NCI-H774 (cell line): ENCODE measurements at places on chromosomes 6 and 20.

- no peak for DNase-seq
These were observed 36.7 kb downstream of the CYP24A1 start for GRCh38 chr20:54137115-54137514.

DNA sequence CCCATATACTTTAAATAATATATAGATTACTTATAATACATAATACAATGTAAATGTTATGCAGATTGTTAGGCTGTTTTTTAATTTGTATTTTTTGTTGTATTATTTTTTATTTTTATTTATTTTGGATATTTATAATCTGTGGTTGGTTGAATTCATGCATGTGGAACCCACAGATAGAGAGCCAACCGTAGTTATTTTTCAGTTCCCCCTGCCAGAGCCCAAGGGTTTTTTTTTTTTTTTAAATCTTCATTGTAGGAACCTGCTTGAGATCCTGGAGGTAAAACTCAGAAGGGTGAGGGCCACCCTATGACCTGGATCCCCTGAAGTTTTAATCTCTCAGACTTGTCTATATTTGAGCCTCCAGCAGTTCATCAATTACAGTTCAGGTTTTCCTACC is 133.2 kb downstream of the B3GAT2 start:
- DNase-seq = no peak

GRCh38 chr6:41077536-41077935 is 4.8 kb downstream of the NFYA start:
- DNase-seq = no peak

DNA sequence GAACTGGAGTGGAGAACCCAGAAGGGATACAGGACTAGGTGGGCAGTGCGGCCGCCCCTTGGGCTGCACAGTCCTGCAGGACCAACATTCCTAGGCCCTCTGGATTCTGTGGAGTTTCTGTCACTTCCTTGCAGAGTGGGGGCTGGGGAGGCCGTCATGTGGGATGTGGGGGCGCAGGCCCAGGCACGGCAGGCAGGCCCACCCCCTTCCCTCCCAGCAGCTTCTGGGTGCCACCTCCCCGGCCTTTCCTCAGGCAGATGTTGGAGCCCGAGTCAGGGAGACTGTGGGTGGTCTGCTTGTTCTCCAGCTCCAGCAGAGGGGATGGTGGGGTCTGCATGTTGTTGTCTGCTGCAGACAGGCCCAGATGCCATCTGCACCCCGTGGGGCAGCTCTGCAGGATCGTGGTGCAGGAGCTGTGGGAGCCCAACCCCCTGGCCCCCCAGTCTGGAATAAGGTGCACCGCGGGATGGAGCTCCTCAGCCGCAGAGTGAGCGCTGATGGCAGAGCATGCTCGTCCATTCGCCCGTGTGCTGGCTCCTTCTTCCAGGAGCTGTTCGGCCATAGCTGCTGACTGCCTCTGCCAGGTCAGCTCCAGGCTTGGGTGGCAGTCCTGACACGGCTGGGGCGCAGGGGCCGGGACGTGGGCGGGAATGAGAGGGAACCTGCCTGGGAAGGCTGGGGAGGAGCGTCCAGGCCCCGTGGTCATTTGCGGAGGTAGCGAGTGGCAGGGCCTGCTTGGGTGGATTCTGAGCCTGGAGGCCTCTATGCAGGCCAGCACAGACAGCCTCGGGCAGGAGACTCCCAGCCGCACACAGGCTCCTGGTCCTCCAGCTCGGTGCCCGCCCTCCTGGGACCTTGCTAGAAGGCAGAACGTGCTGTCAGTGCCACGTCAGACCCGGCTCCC is 18.1 kb downstream of the SLC17A9 start:
- DNase-seq = no peak

DNA sequence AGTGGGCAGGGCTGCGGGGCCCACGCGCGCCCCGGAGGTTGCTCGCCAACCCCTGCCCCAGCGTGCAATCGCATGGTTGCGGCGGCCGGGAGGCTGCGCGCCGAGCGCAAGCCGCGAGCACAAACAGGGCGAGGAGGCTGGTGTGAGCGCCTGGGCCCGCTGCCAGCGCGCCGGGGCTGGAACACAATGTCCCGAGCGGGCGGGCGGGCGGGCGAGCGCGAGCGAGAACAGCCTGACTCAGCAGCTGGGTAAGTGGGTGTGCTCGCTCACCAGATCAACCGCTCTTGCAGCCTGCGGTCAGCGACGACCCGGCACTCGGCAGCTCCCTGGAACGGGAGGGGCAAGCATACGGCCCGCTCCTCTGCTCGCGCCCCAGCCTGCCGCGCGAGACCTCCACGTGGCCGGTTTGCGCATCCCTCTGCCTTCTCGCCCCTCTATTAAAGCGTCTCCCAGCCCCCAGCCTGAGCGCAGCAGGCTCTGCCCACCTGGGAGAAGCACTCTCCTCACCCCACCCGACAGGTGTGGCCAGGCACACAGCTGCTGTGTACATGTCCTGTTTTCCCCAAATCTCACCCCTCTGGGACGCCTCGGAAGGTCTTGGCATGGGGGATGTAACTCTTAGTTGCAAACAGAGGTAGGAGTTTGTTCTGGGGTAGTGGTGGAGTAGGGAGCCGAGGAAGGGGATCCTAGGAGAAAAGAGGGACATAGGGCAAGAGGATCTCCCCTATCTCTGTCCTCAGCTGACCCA is 8.7 kb upstream of the ARMC12 start:
- peak; percentile 62 for DNase-seq

DNA sequence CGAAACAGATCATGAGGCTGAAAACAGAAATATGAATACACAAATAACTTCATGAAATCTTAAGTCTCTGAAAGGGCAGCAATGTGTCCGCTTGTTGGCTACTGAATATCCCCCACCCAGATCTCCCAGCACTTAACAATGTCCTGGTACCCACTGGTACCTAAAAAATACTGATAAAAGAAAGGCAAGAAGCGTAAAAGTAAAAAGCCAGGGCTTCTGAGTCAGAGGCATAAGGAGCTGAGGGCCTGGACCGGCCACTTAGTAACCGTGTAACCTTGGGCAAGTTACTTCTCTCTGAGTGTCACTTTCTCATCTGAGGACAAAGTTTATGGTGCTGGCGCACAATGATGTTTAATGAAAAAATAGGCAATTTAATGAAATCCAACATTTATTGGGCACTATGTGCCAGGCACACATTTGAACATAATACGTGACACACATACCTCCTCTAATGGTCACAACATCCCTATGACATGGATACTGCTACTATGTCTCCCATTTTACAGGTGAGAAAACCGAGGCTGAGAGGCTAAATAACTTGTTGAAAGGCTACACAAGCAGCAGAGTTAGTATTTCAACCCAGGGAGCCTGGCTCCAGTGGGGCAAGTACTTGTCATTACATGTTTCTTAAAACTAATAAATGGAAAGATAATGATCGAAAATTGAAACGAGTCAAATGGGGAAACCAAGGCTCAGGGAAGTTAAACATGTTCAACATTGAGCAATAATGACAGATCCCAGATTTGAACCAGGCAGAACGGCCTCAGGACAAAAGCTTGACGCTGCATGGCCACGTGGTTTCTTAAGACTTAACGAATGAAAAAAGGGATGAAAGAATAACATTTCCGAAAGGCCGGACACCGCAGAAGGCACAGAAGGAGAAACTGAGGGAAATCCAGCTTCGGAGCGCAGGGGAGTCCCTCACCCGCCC is 828 bp downstream of the TP53RK start:
- no peak for DNase-seq

GRCh38 chr6:17367868-17368267 is 25.5 kb upstream of the CAP2 start:
- DNase-seq = no peak

GRCh38 chr6:147142684-147143245 is 61.5 kb upstream of the STXBP5 start:
- DNase-seq = no peak

DNA sequence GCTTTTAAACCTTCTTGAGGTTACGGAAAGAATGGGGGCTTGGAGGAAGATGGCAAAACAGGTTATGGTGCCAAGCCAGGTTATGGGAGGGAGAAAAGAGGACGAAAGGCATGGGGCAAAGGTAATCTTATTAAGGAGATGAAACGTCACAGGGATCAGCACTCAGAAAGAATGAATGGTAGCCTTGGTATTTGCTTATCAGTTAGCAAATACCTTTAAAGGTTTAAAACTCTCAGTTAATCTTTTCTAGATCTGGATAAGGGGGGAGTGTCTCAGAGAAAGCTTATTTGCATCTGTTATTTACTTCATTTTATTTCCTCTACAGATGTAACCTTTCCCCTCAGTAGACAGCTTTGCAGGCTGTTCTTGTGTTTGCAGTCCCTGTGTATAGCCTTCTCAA is 55.5 kb upstream of the EEF1E1 start:
- no peak for DNase-seq

DNA sequence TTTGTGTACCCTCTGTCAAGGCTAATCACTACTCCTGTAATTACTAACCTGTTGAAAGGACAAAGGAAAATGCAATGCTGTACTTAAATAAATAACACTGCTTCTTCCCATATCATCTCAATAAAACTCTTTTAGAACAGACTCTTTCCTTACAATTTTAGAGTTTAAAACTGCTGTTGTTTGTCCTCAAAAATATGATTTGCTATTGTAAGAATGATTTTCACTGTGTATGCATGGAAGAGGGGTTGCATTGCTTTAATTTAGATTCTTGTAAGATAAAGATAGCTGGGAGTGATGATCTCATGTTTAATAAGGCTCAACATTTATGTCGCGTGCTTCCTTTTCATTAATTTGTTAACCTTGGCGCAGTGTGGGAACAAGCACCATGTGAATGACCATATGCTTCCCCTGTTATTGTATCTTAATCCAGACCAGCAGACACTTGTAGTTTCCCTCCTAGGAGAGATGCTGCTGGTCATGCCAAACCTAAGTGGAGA is 89.8 kb upstream of the ATXN1 start:
- DNase-seq = no peak

GRCh38 chr6:34949636-34950035 is 60.6 kb downstream of the ANKS1A start:
- no peak for DNase-seq

DNA sequence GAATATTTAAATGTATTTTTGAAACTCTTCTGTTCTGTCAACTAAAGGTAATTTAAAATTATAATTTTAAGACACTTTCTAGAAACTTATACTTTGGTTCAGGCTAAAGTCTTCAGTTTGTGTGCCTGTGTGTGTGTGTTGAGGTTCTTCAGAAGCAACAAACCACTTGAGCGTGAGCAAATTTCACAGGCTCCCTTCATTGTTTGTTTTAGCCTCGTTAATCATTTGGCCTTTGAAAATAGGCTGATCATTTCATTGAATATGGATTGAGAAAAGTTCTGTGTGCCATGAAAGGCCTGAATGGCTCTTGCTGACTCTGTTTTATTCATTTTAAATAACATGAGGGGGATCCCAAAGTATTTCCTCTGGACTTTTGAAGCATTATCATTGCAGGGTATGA is 420.1 kb downstream of the CDKAL1 start:
- peak; percentile 71 for DNase-seq

GRCh38 chr20:17875981-17876385 is 92.6 kb downstream of the SNX5 start:
- DNase-seq = no peak

- no peak for DNase-seq
These were observed 3.2 kb downstream of the PTK6 start for GRCh38 chr20:63533871-63534393.

DNA sequence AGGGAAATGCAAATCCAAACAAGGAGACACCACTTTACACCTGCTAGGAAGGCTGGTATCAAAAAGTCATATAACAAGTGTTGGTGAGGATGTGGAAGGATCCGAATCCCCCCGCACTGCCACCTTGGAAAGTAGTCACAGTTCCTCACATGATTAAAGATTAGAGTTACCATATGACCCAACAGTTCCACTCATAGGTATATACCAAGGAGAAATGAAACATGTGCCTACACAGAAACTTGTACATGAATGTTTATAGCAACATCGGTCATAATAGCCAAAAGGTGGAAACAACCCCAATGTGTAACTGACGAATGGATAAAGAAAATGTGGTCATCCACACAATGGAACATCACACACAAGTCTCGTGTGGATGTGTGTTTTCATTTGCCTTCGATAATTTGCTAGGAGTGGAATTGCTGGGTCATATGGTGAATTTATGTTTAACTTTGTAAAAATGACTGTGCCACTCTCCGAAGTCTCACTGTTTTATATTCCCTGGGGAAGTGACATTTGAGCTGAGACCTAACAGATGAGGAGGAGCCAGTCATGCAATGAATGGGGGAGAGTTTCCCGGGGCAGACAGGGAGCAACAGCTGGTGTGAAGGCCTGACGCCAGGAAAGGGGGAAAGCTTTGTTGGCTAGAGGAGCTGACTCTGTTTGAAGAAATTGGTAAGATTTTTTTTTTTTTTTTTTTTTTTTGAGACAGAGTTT is 125.9 kb upstream of the MLN start:
- no peak for DNase-seq

- peak; percentile 64 for DNase-seq
These were observed 162.2 kb downstream of the NKAIN2 start for GRCh38 chr6:123965894-123966293.

DNA sequence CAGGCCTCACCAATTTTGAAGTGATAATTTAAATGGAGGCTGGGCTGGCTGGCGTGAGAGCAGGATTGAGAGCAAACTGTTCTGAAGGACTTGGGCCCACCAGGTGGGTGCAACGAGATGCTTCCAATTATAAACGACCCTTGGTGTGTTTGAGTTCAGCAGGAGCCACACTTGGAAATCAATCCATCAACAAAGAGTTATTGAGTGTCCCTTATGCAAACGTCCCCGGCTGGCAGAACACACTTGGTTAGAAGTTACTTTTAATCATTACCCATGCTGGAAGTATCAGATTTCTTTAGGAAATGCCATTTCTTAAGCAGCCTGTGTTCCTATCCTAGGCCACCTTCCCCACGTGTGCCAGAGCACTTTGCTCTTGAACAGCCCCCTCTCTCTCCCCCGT is 37.8 kb upstream of the ZNF831 start:
- no peak for DNase-seq

- DNase-seq = no peak
These were observed 111.1 kb downstream of the FOXC1 start for GRCh38 chr6:1720620-1721322.

DNA sequence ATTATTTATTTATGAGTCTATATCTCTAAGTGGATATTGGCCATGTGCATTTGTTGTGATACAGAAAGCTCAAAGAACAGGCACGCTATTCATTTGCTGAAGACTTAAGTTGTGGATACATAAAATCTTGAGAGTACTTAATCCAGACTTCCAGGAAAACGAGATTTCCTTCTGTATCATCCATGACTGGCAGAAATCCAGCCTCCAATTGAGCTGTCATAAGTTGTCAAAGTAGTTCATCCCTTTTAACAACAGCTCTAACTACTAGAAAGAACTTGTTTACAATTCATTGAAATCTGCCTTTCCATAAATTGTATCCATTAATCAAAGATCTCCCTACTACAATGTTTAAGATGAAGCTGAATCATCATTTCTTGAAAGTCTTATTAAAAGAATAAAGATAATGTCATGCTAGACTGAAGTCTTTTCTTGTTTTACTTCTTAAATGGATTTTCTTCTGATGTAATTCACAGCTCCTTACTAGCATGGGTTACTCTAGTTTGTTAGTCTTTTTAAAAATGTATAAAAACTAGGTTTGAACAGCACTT is 447.3 kb upstream of the CITED2 start:
- no peak for DNase-seq

- no peak for DNase-seq
These were observed 40.4 kb upstream of the SCML4 start for GRCh38 chr6:107864226-107865127.
